ENCODE measurements at places on chromosomes 11 and 22.

- peak; percentile 57 for ATAC-seq
Measured at GRCh38 chr11:2533587-2534133, 88.9 kb downstream of the KCNQ1 start.

DNA sequence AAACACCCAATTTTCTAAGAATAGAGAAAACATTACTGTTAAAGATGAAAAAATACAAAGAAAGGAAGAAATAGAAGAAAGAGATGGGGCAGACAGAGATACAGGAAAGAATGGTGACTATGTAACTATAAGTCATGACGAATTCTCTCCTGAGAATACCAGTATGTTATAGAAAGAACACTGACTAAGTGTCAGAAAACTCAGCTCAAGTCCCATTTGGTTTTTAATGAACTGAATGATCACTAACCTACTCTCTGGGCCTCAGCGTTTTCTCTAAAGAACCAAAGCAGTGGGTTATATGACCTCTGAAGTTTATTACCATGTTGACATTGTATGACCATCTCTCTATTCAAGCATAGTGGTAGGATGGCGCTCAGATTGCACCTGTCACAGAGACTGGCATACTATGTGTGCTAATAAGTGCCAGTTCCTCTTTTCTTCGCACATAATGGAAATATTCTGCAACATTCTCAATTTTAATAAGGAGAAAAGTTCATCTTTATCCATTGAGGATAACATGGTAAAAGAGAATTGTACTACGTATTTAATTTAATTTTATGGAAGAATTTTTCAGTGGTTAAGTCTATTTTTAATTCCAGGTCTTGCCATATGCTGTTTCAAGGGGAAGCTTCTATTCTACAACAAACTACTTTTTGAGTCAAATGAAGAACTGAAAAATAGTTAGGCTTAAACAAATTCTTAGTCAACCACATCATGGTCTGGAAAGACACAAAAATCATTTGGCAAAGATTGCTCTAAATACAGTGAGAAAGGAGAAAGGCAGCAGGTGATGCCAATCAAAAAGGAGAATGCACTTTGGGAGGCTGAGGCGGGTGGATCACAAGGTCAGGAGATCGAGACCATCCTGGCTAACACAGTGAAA lies 25.0 kb upstream of the EED start:
- no peak for ATAC-seq

DNA sequence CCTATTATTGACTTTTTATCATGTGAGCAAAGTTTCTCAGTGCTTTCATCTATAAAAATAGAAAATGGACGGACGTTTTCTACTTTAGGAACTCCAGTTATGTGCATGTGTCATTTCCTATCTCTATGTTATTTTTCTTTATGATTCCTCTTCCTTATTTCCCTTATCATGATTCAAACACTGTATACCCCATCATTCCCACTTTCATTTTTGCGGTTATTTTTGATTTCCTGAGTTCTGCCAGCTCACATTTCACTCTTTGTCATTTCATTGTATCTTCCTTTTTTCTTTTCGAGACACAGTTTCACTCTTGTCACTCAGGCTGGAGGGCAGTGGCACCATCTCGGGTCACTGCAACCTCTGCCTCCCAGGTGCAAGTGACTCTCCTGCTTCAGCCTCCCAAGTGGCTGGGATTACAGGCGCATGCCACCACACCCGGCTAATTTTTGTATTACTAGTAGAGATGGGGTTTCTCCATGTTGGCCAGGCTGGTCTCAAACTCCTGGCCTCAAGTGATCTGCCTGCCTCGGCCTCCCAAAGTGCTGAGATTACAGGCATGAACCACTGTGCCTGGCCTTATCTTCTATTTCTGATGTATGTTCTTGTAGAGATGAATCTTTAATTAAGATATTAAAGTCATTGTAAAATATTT lies 21.5 kb downstream of the C11orf58 start:
- no peak for ATAC-seq

- ATAC-seq = peak; percentile 22
Measured at GRCh38 chr11:86775361-86775760, 25.0 kb upstream of the PRSS23 start.

DNA sequence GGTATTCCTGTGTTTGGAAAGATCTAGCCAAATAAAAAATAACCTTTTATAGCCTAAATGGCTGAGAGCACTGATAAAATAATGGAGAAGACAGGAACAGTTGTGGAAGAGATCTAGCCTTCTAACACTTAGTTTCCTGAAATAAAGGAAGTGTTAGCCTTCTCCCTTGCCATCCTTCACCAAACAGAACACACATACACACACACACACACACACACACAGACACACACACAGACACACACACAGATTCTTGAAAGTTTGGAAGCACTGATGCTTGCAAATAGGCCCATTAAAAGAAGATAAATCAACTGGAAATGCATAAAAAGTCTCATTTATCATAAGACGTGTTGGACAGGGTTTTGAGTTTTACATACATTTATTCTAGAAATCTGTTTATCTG lies 37.5 kb downstream of the KIRREL3 start:
- ATAC-seq = no peak

- peak; percentile 79 for ATAC-seq
Measured at GRCh38 chr22:39308614-39309363, 10.6 kb downstream of the RPL3 start.

- ATAC-seq = peak; percentile 49
Measured at GRCh38 chr22:26669060-26669481, 11.7 kb downstream of the MIAT start.
